ENCODE measurements at places on chromosomes 2 and 18.

- no peak for DNase-seq
Measured at GRCh38 chr2:32792416-32792815, 154.3 kb upstream of the LTBP1 start.

- DNase-seq, result no peak
Measured at GRCh38 chr18:14025306-14025940, 106.8 kb downstream of the ZNF519 start.

GRCh38 chr2:62939735-62940491 lies 110.7 kb upstream of the OTX1 start:
- DNase-seq, result no peak

- no peak for DNase-seq
Measured at GRCh38 chr2:24007693-24008092, 2.2 kb upstream of the MFSD2B start.

GRCh38 chr18:49444581-49444980 lies 15.9 kb downstream of the DYM start:
- DNase-seq, result no peak

GRCh38 chr18:48022531-48023329 lies 92.3 kb upstream of the SMAD2 start:
- peak; percentile 59 for DNase-seq

- DNase-seq, result no peak
Measured at GRCh38 chr2:134791616-134792015, 46.8 kb upstream of the ACMSD start.

DNA sequence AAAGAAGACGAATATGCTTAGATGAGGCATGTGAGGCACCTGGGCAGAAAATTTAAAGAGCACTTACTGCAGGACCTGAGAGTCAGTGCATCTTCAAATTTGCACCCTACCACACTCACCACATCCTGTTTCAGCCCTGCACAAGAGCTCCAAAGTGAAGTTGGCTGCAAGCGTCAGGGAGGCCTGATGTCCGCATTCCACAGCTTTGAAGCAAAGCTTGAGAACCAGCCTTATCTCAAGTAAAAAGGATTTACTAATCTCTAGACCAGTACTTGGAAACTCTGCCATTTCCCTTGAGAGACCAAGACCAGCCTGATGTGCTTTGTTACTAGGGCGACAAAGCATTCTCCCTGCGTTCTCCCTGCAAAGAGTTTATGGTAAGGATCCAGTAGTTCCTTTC lies 3.4 kb upstream of the ASNSD1 start:
- peak; percentile 65 for DNase-seq

DNA sequence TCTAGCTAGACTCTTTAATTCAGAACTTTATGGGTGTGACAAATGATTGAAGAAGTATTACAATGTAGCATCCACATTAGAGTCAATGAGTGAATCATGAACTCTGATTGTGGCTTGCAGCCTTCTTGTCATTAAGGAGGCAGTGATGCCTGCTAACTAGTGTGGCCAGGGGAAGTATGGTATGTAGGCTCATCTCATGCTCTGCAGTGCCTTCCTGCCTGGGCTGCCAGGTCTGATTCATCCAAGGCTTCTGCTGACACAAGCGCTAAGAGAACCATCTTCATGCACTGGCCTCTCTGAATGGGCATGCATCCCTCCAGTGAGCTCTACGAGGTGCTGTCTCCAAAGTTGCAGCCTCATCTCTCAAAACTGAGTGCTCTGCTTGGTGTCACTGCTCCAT lies 144.3 kb downstream of the MTCL1 start:
- DNase-seq, result no peak

DNA sequence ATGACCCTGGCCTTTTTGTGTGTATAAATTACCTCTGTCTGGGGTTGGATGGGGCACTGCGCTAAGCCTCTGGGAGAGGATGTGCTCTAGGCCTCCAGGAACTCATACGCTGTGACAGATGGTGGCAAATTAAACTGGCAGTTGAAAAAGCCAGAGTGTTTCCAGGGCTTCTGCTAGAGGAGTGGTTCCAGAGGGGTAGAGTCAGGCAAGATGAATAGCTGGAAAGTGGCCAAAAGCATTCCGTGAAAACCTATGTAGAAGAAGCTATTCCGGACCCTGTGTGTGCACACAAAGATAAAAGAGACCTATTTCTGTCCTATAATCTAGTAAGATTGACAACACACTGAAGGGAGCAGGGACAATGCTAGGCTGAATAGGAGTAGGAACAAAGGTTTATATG lies 84.8 kb downstream of the ACTR3 start:
- DNase-seq, result no peak

DNA sequence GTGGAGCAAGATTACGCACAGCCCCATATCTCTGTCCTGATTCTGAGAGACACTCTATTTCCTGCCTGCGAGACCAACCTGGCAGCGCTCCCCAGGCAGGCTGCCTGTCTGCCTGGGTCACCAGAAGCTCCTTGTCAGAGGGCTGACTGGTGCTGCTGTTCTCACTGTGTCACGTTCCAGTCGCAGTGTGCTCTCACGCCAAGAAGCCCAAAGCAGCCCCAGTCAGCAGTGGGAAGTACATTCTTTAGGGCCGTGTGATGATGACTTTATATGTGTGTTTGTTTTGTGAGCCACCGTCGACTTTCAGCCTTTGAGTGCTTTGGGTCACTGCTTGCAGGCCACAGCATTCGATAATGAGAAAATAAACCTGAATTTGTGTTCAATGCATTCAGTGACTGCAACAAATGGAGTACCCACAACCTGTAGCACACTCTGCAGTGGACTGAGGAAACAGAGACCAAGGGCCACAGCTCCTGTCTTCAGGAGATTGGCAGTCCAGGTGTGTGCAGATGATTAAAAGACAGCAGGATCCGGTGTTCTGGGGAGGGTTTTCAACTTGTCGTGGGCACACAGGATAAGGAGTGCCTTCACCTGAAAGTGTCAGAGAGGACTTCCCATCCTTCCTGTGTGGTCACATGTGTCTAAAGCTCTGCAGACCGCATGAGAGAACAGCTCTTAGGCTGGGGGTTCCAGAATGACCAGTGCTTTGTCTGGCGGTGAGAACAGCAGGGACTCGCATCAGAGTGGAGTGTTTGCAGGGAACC lies 4.8 kb downstream of the TNFRSF11A start:
- peak; percentile 52 for DNase-seq

- peak; percentile 47 for DNase-seq
Measured at GRCh38 chr2:176066645-176067588, 16.8 kb downstream of the EVX2 start.

GRCh38 chr2:119809339-119810048 lies 49.8 kb downstream of the PTPN4 start:
- DNase-seq, result peak; percentile 79

- peak; percentile 83 for DNase-seq
Measured at GRCh38 chr2:64311948-64312621, 141.9 kb upstream of the LGALSL start.

Measured in lung (tissue), 17 donors.